Esophagus squamous epithelium (tissue), 5 donors: ENCODE measurements at places on chromosomes 11 and 22.

DNA sequence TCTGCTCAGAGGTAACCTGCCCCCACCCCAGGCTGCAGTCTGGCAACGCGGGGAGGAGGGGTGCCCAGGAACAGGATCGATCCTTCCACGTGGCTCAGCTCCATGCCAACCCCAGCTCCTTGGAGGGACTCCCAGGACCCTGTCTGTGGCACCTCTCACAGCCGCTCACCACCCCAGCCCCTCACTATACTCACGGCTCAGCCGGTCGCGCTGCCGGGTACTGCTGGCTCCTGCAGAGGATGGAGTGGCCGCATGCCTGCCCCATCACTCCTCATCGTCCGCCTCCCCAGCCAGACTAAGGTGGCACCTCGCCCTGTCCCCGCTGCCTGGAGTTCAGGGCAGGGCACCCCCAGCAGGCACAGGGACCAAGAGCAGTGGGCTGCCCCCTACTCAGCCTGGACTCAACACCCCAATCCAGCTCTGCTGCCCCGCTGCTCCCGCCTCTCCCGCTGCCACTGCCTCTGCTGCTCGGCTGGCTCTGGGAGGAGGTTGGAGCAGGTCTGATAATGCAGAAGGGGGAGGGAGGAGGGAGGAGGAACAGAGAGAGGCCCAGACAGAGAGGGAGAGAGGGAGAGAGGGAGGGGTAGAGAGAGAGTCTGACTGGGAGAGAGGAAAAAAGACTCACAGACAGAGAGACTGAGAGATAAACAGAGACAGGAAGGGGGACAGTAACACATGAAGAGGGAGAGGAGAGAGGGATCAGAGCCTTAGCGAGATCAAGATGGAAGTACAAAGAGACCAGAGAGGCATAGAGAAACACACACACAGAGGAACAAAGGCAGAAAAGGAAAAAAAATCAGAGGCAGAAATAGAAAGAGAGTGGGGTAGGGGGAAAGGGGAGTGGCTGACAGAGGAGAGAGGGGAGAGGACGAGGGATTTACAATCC lies at the start of gene PDE2A:
TSS of gene PDE2A (minus strand) at position 480 of the 886 bp plus-strand sequence. CDS start at position 265, 215 bp downstream.
- DNase-seq, result no peak

GRCh38 chr11:78110351-78110750 lies 29.1 kb downstream of the ALG8 start:
- no peak for DNase-seq

DNA sequence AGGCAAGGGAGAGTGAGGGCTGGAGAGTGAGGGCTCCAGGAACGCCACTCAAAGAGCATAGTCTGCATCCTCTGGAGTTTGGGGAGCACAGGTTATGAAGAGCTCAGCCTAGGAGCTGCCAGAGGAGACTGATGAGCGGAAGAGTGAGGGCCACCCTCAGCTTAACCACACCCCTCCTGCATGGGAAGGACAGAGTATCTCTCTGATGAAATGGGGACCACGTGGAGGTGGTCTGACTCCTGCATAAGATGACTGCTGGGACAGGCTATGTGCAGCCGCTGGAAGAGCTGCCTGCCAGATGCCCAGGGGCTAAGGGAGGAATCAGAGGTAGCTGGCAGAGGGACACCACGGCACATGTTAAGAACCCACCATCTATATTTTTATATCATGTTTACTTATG lies 162.9 kb upstream of the POU2AF2 start:
- DNase-seq, result no peak

DNA sequence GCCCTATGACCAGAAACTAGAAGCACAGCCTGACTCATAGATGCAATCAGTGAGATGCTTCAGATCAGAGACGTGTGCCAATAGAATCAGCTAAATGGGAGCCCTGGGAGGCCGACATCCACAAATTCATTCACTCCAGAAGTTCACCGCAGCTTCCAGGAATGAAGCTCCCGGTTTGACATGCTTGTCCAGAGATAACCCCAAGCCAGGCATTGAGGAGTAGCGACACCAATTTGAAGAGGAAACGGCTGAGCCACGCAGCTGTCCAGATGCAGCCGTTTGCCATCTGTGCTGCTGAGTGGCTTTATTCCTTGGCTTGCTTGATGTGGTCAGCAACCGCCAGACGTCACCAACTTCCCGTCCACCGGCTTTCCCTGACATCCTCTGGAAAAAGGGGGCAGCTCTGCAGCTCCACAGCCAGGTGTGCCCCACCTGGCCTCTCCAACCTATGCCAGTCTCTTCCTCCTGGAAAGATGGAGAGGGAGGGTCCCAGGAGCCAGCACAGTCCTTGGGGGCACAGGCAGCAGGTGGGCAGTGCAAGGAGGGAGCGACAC lies 123.9 kb upstream of the OPCML start:
- no peak for DNase-seq

DNA sequence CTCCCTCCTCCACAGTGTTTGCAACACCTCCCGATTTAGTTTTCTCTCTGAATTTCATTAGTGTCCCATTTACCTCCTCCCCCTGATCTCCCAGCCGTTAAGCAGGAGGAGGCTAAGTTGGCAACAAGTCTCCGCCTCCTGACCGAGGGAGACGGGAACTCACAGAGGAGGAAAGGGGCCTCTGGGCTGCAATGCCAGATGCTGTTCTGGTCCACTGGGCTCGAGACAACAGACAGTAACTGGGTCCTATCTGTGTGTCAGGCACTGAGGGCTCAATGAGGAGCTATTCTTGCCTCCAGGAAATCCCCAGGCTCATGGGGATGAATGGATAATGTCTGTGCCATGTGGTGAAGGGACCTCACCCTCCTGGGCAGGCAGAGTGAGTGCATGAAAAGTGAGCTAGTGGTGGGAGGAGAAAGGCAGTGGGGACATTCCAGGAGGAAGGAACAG lies 228.1 kb downstream of the TENM4 start:
- no peak for DNase-seq

DNA sequence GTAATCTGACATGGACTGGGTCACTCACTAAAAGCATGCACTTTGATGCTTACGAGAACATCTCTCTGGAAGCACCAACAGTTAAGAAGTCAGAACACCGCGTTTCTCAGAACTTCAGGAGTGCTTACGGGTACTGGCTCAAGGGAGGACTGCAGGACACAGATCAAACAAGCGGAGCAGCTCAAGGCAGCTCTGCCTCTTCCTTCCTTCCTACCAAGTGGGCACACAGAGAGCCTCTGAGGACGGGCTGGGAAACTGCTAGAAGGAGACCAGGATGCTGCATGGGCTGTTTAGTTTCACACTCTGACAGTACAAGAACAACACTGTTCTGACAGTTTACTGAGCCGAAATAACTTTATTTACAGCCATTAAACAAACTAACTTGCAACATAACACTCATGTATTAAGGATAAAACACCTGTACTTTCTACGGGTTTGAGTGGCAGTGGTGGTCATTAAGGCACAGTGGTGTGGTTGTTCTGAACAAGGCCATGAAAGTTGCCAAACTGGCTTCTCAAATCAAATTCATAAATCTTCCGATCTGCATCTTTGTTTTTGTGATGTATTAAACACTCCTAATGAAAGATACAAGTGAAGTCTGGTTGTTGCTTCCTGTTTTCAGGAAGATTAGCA lies 37.5 kb downstream of the ARFGAP3 start:
- no peak for DNase-seq

DNA sequence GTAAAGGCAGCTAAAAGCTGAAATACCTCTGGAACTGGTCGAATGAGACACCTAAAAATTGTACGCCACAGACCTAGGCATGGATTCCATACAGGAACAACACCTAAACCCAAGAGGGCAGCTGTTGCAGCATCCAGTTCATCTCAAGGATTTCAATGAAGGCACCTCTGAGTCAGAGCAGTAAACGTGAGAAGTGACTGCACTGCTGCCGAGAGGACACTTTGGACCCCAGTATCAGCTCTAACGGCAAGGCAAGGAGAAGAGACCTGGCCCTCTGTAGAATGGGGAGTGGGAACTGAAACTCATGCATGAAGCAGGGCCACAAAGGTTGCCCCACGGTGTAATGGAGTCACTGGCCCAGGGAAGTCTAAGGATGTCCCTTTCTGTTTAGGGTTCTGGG lies 23.9 kb downstream of the MAP6 start:
- no peak for DNase-seq

DNA sequence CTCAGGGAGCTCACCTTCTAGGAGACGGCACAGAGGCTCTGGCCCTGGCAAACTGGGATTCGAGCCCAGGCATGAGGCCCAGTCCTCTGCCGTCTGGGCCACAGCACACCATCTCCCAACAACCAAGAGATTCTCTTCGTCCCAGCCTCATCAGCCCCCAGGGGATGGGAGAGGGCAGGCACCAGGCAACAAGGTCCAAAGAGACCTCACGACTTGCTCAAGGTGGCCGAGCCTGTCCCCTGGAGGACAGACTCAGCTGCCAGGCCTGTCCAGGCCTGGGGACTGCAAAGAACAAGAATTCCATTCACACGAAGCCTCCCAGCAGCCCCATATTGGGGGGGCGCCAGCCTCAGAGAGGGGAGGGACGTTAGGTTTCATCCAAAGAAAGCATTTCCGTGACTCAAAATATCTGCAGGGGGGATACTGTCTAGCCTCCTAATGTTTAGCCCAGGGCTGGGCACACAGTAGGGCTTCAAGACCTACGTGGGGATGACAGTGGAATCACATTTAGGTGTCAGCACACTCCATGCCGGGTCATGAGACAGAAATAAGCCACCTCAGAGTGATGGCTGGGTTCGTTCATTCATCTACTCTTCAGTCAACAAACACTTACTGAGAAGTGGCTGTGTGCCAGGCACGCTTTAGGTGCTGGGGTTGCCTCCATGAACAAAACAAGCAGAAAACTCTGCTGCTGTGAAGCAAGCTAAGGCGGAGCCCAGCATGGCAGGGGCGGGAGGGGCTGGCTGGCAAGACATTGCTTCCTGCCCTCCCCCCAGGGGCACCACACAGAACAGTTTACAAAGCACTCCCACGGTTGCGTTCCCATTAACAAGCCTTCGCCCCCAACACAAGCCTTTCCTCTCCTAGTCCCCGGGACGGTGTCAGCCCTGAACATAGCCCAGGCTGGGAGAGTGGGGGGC lies 1.2 kb downstream of the CARNS1 start:
- no peak for DNase-seq

DNA sequence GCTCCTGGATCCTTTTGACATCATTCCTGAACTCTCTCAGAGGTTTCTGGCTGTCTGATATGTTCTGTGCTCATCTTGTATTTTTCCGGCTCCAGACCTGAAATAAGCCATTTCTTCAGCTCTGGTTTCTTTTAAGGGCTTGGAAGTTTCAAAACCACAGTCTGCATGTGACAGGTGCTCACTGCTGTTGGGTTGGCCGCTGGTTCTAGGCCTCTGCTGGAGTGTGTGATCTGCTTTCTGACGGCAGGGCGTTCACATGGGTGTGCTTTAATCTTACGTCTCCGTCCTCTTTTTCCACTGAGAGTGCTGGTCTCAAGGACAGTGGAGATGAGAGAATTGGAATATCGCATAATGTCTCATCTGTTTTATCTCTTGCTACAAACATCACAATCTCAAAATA lies 10.3 kb downstream of the ZBED4 start:
- DNase-seq, result no peak

DNA sequence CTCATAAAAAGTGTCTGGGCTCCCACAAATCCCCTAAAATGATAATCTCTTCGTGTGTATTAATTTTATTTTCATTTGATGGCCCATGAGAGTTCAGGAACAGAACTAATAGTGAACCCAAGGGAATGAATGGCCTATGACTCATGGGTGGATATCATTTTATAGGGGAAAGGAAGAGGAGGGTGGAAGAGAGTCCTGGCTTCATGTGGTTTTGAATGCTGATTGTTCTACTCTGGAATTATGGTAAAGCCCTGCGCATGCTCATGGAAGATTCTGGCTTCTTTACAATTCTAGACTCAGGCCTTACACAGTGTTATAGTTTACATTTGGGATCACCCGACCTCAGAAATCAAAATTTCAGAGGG lies 35.2 kb downstream of the MAML2 start:
- no peak for DNase-seq

DNA sequence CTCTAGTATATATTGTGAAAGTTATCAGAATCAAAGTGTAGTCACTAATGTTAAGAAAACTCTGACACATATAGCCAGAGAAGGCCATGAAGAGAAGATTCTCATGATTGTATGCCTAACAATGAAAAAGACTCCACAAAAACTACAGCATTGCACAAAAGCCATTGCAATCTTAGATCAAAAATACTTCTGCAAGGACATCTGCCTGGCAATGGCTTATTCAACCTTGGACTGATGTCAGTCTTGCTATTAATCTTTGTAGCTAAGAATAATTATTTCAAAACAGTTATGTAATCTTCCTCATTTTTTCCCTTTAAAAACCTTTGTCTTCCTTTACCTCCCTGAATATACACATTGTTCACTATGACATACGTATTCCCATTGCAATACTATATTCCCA lies 55.3 kb upstream of the SLC36A4 start:
- DNase-seq, result no peak

DNA sequence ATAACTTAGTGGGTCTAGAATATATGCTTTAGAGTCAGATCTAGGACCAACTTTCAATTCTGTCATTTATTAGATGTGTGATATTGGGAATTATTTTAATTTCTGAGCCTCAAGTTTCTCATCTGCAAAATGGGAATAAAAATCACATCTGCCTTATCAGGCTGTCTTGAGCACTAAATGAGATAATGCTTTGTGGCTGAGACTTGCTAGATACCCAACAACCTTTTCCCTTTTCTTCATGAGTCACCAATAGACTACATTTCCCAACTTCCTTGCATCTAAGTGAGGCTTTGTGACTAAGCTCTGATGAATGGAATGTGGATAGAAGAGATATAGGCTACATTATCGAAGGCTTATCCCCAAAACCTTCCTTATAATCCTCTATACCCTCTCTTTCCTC lies 220.7 kb upstream of the SESN3 start:
- no peak for DNase-seq

GRCh38 chr22:48743601-48744282 lies 1083.9 kb downstream of the BRD1 start:
- no peak for DNase-seq
